ENCODE measurements at places on chromosomes 12 and 14. TPM values are rescaled to one million over a fixed set of nuclear protein-coding genes. Genes with fewer than 3 reads are reported as not detected.

GRCh38 chr12:25241167-25242020 is 9.3 kb downstream of the KRAS start:
- DNase-seq: peak; percentile 65

DNA sequence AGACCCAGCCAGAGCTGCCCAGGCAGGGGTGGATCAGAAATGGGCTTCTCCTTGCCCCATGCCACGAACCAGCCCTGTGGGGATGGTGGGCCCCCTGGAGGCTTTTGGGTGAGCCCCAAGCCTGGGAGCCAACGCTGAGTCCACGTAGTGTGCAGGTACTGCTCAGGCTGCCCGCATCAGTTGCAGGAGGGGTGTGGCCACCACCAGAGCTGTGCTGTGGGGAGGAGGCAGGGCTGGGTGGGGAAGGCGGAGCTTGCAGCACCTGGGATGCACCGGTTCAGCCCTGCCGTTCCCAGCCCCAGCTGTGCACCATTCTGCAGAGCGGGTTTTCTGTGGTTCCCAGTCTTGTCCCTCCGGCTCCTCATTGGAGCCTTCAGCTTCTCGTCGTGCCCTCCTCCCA is 36.3 kb downstream of the IL31 start:
- DNase-seq: no peak

- peak; percentile 17 for DNase-seq
Observed at GRCh38 chr12:116384691-116385485, 107.4 kb upstream of the MED13L start.

- DNase-seq: no peak
Observed at GRCh38 chr14:105123064-105123665, 45.4 kb downstream of the JAG2 start.

- peak; percentile 58 for DNase-seq
Observed at GRCh38 chr12:50542448-50542847, 37.7 kb downstream of the DIP2B start.

GRCh38 chr14:56219666-56220413 is 101.6 kb downstream of the PELI2 start:
- no peak for DNase-seq

DNA sequence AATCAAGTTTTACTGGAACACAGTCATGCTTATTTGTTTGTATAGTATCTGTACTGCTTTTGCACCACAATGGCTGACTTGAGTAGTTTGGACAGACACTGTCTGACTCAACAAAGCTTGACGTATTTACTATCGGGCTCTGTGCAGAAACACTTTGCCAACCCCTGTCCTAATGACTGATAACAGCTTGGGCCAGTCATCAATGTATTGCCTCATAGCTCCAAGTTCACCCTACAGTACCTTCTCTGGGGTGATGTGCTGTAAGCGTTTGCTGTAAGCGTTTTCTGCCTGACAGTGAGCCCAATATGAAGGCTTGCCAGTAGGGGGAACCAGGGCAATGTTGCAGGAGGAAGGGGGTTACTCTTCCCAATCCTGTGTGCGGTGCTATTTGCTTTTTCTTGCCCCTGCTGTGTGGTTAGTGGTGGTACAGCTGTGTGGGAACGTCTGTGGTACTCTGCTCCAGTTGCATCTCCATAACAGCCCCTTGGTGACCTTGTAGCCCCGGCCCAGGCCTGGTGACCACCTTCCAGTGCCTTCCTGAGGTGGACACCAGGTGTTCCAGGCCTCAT is 5.4 kb upstream of the CCDC177 start:
- peak; percentile 29 for DNase-seq

- no peak for DNase-seq
Observed at GRCh38 chr12:28035500-28035899, 63.0 kb upstream of the PTHLH start.

DNA sequence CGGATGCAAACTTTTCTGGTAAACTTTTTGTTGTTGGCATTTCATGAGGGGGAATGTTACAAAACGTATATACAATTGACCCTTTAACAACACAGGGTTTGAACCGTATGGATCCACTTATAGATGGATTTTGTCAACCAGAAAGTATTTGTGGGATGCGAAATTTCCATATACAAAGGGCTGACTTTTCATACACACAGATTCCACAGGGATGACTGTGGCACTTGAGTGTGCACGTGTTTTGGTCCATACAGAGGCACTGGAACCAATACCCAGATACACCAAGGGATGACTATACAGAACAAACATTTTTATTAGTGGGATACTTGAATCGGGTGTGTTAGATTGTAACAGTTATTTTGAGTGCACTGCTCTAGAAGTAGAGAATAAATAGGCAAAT is 29.8 kb upstream of the CCT2 start:
- no peak for DNase-seq

DNA sequence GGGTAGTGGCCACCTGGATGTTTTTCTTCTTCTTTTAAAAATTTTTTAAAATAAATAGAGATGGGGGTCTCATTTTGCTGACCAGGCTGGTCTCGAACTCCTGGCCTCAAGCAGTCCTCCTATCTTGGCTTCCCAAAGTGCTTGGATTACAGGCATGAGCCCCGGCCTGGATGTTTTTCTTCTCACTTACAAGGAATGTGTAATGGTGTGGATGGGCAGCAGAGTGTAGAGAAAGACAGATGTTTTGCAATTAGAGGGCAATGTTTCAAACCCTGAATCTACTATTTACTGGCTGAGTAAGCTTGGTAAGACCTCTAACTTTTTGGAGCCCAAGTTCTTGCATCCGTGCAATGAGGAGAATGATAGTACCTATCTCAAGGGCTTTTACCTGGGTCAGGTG is 48.1 kb downstream of the ADCK1 start:
- no peak for DNase-seq

- no peak for DNase-seq
Observed at GRCh38 chr14:101796479-101796878, 35.0 kb downstream of the PPP2R5C start.

DNA sequence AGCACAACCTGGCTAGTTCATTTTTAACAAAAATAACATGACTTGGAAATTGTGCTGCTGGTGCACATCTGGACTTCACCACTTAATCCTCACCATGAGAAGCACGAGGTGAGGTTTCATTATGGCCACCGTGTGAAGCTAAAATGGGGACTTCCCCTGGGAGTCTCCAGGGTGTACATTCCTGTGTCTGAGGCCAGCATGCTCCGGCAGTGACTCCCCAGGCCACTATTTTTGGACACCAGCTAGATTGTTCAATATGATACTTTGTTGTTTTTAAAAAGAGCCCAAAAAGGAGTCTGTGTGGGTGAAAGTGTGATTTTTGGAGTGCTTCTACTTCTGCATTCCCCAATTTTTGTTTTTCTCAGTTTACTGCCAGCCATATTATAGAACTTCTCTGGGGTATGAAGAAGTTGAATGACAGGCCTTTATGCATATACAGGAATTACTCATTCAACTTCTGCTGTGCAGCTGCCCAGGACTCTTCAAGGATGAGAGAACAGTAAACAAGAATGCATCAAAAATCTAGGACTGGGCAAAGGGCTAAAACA is 16.9 kb upstream of the AICDA start:
- peak; percentile 29 for DNase-seq

DNA sequence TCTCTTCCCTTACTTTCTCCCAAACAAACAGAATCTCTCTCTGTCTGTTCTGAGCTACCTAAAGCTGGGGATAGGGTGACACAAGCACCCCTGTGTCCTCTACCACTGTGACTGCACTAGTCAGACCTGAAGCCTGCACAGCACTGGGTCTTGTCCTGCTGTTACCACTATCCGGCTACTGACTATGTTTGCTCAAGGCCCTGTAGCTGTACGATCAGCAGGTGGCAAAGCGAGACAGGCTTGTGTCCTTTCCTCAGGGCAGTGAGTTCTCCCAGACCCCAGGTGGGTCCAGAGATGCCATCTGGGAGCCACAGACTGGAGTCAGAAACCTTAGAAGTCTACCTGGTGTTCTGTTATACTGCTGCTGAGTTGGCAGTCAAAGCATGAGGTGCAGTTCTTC is 116.4 kb downstream of the NUBPL start:
- no peak for DNase-seq

KRT83 gene
- not detected for total RNA-seq

C12orf76 gene
- total RNA-seq: 9.7 TPM

All from activated CD8-positive, alpha-beta T cell treated with anti-CD3 and anti-CD28 coated beads for 36 hours (primary cell).